DMS153 (cell line): ENCODE measurements at places on chromosomes 1 and 21.
A peak's percentile ranks its signal among the peaks of the same experiment; 100 is the strongest.

- DNase-seq: no peak
Measured at GRCh38 chr1:154883919-154884868, 14.1 kb upstream of the KCNN3 start.

DNA sequence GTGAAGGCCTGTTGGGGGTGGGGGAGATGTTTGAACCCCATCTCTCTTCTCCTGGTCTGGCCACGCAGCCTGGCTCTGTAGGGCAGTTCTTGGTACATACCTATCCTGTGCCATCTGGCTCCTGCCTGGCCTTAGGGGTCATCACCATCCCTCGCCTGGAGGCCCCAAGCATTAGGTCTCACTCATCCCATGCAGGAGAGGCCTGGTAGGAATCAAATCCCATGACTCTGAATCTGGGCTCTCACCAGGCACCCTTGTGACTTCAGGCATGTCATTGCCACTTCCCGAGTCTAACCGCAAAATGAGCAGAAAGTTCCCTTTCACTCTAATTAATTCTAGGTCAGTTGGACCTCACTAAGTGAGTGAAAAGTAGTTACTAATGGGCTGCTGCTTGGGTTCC lies 37.2 kb downstream of the ETNK2 start:
- no peak for DNase-seq

- no peak for DNase-seq
Measured at GRCh38 chr1:192225703-192226102, 67.4 kb downstream of the RGS18 start.

DNA sequence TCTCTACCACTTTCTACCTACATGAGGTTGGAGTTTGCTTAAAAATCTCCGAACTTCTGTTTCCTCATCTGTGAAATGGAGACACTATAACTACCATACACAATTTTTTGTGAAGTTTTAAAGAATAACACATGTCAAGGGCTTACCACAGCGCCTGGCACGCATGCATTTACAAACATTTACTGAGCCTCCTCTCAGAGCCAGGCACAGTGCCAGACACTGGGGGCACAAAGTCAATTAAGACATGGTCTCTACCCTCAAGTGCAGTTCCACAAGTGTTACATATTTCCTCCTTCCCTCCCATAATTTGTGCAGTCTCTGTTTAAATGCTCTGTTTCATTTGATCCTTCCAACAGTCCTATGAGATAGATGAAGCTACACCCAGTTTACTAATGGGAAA lies 356.4 kb upstream of the ESRRG start:
- no peak for DNase-seq

GRCh38 chr1:212699104-212699624 lies 476 bp downstream of the BATF3 start:
- peak; percentile 54 for DNase-seq

GRCh38 chr1:3207217-3207848 lies 138.3 kb downstream of the PRDM16 start:
- DNase-seq: no peak

DNA sequence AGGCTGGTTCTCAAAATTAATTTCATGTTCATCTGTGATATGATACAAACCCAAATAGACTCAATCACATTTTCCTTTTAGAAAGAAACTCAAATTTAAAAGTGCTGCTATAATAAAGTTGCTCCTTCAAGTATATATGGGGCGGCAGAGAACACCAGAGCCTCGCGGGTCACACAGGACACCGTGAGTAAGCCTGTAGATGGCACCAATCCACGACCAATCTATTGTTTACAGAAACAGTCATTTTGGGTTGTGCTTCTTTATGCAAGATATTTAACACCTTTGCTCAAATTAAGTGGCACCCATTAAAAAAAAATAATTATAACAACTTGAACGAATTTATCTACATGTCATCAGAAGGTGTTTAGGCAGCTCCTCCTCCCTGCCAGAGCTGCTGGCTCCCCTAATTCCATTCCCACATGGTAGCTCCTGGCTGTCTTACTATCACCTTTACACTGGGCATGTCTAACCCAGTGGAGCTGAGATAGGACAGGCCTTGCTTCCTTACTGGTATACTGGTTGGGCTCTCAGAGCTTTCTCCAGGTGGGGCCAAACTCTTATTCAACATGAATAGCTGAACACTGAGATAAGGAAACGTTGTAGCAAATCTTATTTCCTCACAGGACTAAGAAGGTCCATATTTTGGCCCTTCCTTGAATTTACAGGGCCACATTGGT lies 287.0 kb downstream of the SDCCAG8 start:
- no peak for DNase-seq

DNA sequence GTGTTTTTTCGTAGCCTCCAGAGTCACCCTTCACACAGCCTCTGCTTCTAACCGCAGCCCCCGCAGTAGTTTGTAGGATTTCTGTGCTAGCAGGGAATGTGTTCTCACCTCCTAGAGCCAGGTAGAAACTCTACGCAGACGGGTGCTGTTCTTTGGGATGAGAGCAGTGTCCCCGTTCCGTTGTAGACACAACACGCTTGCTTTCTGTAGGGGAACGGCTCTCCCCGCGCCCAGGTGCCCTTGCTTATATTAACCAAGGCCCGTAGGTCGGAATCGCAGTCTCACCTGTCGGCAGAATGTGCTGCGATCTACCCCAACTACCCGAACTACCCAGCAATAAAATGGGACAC lies 111.8 kb upstream of the NBPF11 start:
- no peak for DNase-seq

DNA sequence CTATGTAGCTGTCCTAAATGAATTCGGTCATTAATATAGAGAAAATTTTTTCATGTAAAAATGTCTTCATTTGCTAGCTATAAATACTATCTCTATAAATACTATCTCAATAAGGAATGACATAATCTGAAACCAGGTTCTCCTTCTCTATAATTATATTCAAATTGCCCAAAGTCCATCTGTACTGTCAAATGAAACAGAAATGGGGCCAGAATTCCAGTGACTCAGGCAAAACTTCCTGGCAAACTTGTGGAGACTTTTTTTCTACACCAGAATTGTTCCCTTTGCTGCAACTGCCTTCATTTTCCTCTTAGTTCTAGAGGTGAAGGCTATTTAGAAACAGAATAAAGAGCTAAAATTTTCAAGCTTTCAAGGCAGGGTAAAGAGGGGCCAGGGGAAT lies 152.5 kb downstream of the KCNH1 start:
- DNase-seq: no peak

GRCh38 chr1:53122201-53122885 lies 20.1 kb downstream of the SLC1A7 start:
- DNase-seq: no peak

- DNase-seq: no peak
Measured at GRCh38 chr1:21891621-21892479, 45.3 kb downstream of the HSPG2 start.

DNA sequence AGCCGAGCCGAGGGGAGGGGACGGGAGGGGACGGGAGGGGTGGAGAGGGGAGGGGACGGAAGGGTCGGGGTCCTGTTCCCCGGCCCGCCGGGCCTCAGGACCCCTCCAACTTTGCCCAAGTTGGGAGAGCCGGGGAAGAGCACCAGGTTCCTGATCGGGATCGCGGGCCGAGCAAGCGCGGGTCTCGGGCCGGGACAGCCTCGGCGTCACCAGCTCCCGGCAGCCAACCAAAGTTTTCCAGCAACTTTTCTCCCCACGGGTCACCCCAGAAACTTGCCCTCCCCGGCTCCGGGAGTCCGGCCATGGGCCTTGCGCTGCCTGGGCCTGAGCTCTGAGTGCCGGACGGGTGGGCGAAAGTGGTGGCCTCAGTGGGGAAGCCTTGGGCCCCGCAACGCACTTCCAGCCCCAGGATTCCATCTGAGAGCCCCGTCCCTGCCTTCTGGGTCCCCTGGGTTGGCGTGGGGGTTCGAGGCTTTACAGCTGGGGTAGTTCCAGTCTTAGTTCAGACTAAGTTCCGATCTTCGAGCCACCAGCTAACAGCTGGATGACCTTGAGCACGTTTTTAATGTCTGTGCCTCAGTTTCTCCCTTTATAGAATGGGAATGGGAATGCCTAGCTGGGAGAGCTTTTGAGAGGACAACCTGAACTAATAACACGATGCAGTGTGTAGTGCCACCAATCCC lies 458 bp downstream of the ZC3H12A start:
- no peak for DNase-seq

GRCh38 chr1:3320246-3321152 lies 134.0 kb upstream of the ARHGEF16 start:
- DNase-seq: peak; percentile 73

GRCh38 chr1:218692808-218693207 lies 347.7 kb downstream of the TGFB2 start:
- DNase-seq: no peak

GRCh38 chr1:5119366-5120234 lies 465.2 kb downstream of the AJAP1 start:
- peak; percentile 42 for DNase-seq

DNA sequence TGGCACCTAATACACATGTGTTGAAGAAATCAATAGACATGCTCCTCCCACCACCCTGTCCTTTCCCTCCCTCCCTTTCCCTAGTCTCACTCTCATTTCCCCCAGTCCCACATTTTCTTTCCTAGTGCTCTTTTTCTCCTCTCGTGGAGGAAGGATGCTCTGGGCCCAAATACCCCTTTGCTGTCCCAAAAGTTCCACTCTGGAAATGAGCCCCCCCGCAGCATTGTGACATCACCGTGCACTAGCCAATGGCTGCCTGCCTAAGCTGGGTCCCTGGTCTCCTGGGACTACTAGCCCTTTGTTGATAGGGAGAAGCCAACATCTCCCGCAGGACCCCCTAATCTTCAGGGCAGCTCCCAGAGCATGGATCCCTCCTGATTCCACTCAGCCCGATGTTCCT lies at the start of gene UBL4B:
UBL4B (plus strand) TSS at position 301 of the 400 bp plus-strand sequence; CDS start at position 393, 92 bp downstream.
- DNase-seq: no peak

DNA sequence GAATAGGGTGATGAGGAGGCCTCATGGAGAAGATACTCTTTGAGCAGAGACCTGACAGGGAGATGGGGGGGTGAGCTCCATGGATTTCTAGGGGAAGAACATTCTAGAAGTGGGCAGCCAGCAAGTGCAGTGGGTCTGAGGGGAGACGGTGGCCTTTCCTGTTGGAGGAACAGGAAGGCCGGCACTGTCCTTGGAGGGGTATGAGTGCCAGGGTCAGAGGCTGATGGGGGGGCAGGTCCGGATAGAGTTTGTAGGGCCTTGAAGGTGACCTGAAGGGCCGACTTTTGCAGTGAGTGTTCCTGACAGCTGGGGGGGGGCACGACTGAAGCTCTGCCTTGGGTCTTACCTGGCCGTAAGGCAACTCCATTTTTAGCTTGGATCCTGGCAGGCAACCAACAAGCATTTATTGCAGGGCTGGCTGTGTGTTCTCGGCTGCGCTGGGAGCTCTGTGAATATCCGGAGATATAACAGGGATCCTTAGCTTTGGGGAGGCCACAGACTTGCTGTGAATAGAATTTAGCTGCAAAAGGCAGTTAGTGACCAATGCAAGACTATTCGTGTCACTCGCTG lies 130.6 kb downstream of the MRPS6 start:
- DNase-seq: no peak

GRCh38 chr21:42570362-42570761 lies 56.7 kb downstream of the SLC37A1 start:
- DNase-seq: no peak

DNA sequence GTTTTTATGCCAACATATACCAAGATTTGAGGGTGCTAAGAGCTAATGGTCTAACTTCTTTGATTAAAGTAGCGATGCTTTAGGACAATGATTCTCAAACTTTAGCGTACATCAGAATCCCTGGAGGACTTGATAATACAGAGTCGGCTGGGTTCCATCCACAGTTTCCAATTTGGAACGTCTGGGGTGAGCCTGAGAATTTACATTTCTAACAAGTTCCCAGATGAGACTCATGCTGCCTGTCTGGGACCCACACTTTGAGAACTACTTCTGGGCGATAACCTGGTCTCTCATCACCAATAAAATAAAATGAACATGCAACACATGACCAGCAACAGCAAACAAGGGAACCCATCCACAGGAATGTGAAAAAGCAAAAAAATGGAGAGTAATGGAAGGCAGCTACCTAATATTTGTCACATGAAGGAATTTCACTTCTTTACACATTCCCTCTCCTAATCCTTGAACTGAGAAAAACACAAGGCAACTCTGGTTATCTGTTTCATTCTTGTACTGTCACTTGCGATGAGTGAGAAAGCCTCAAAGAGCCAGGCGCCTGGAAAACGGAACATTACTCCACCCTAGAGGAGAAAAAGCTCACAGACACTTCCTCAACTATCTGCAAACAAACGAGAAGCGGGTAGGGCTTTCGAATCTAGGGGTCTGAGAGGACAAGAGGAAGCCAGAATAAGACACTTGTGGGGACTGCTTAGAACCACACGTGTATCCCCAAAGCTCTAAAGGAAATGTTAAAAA lies 14.0 kb downstream of the HSF2BP start:
- peak; percentile 50 for DNase-seq

DNA sequence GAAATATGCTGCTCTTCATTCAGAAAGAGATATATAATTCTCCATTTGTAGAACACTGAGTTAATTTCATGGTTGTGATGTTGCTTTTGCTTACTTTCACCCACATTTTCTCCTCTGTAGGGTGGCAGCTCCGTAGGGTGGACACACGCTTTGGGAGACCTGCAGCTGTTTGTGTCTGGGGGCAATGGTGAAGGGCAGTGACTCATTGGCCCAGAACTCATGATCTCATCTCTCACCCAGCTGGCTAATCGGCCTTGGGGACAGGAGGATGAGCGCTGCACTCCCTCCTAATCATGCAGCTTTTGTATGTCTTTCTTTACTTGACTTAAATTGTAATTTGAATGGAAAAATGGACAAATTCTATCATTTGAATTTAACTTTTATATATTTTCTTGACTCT lies 9.6 kb downstream of the DISC1 start:
- no peak for DNase-seq

- peak; percentile 88 for DNase-seq
Measured at GRCh38 chr1:234771642-234772344, 161.8 kb upstream of the IRF2BP2 start.

- no peak for DNase-seq
Measured at GRCh38 chr1:173058556-173058955, 7.8 kb upstream of the TNFSF18 start.

GRCh38 chr1:232880354-232880753 lies 70.1 kb upstream of the NTPCR start:
- no peak for DNase-seq

- no peak for DNase-seq
Measured at GRCh38 chr1:179353546-179353945, 12.2 kb upstream of the AXDND1 start.

- DNase-seq: no peak
Measured at GRCh38 chr21:40282912-40283886, 416.0 kb downstream of the PCP4 start.

- no peak for DNase-seq
Measured at GRCh38 chr1:33716976-33717688, 146.7 kb upstream of the HMGB4 start.

DNA sequence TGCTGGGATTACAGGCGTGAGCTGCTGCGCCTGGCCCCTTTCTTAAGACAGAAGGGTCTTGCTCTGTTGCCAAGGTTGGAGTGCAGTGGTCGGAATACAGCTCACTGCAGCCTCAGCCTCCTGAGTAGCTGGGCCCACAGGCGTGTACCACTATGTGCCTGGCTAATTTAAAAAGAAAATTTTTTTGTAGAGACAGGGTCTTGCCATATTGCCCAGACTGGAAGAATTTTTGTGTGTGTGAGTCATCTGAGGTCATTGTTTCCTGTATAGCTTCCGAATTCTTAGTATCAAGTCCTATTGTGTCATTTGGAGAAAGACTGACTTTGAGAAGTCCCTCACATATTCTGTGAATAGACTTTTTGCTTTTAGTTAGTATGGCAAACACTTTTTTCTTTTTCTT lies 4.7 kb downstream of the SZRD1 start:
- no peak for DNase-seq
